Stimulated activated CD4-positive, alpha-beta T cell treated with anti-CD3 and anti-CD28 coated beads, Interleukin-1b, Interleukin-23, amount 100 ng/mL, for 1 hour (primary cell): ENCODE measurements at places on chromosomes 6 and 20.

- no peak for DNase-seq
These were observed 28.9 kb downstream of the PLG start for GRCh38 chr6:160730911-160731310.

DNA sequence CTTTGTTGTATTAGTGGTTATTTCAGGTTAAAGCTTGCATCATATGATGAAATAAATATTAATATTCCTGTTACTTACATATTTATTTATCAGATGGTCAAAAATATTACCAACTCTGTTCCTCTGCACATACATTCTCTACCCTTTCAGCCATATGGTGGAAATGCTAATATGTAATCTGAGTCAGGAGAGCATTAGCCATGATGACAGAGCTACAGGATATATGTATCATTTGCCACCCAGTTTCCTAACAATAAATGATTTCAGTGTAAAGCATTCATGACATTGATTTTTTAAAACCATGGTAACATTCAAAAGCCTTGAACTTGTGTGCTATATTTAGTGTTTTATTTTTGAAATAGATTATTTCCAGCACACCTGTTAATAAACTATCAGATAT, 16.6 kb downstream of the POPDC3 start:
- no peak for DNase-seq

DNA sequence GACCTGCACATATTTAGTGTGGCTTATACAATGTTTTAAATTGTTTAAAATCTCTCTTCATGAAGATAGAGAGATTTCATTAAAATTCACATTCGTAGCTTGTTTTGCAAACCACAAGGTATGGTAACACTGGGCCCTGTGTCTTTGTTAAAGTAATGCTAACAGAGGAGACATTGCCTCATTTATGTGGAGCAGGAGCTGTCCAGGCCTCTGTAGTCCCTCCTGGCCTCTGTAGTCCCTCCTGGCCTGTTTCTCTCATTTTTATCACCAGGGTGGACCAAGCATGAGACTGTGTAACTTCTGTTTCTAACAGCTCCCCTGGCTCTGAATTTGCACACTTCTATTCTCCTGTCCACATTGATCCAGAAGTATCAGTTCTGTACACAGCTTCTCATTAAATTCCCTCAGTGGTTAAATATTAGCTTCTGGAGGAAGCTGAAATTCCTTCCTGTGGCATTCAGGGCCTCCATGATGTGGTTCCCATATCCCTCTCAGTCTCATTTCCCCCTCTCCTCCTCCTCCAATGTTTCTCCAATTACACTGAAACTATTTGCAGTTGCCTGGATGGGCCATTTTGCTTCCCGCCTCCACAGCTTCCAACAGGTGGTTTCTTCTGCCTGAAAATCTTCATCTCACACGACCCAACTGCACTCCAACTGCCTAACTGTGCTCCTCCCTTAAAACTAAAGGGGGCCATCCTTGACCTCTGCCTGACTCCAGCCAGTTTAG, 340.4 kb downstream of the SYNE1 start:
- DNase-seq = no peak

DNA sequence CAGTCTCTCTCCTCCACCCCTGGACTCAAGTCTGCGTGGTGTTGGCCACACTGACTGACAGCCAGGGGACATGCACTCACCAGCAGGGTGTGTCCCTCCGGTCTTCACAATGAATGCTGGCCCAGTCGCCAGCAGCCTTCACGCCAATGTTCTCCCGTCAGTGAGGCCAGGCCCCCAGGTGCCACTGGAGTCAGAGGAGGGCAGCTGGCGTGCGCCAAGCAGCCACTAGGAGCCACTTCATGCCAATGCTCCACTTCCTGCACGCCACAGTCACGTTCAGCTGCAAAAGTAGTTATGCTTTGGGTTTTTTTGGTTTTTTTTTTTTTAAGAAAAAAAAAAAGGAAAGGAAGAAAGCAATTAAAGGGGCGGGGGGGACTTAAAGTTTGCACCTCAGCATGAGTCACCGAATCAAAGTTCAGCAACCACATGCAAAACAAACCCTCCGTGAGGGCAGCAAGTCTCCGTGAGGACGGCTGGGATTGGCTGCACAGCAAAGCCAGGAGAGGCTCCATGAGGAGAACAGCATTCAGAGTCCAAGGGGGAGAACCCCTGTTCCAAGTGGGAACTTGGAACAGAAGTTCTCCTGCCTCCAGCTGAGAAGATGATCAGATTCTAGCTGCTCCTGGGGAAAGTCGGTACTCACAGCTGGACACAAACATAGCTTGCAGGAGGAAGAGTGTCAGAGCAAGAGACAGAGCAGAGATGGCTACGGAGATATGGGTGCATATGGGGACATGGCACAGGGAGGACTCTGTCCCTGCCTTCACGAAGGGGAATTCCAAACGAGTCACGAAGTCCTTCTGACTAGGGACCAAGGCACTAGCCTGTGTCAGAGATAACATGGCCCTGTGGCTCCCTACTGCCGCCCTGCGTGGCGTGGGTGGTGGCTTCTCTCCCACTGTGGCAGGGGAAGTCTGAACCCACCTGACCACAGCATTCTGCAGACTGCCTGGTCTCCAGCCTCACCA, at the start of gene ZC3H12D:
TSS of gene ZC3H12D (minus strand) at position 282 of the 968 bp plus-strand sequence. CDS start 10,471 bp downstream, outside the sequence.
- DNase-seq = no peak
